Activated T-cell treated with anti-CD3 and anti-CD28 coated beads, Interleukin-2, amount 50 U/mL, for 4 hours (primary cell): ENCODE measurements at places on chromosomes 5 and 9. TPM values are rescaled to one million over a fixed set of nuclear protein-coding genes. Genes with fewer than 3 reads are reported as not detected.

The INSL4 gene
- total RNA-seq: not detected

The PSAT1 gene
- total RNA-seq: 120 TPM

The NIPAL4 gene
- total RNA-seq: 3.7 TPM

The BNIP1 gene
- 31.7 TPM for total RNA-seq

The PCDHB15 gene
- not detected for total RNA-seq

The FAM53C gene
- total RNA-seq: 25.6 TPM

The TMEM232 gene
- 0.28 TPM for total RNA-seq

The NSG2 gene
- not detected for total RNA-seq

The PCDHA10 gene
- not detected for total RNA-seq

The LCNL1 gene
- total RNA-seq: not detected

The RELL2 gene
- 25.8 TPM for total RNA-seq

The HAVCR2 gene
- 8.9 TPM for total RNA-seq

The SEMA5A gene
- 0.14 TPM for total RNA-seq
